Type B pancreatic cell (in vitro differentiated cells): ENCODE measurements at places on chromosomes 3 and 15. TPM values are rescaled to one million over a fixed set of nuclear protein-coding genes. Genes with fewer than 3 reads are reported as not detected.
A peak's percentile ranks its signal among the peaks of the same experiment; 100 is the strongest.

Gene WDR72
- total RNA-seq = 2.0 and 6.9 TPM in 2 replicates

Gene PARP6
- 74.6 and 97.5 TPM in 2 replicates for total RNA-seq

Gene GALNT15
- total RNA-seq = 0.17 TPM in 1 of 2 replicates, not detected in the other

Gene AGBL1
- total RNA-seq = 0.07 TPM in 1 of 2 replicates, not detected in the other

Gene CMTM8
- total RNA-seq = 9.0 and 14.4 TPM in 2 replicates

Gene GABRR3
- total RNA-seq = not detected in 2 replicates

Gene GNAT1
- 0.71 TPM in 1 of 2 replicates, not detected in the other for total RNA-seq

Gene FANCD2
- 17.7 and 38.0 TPM in 2 replicates for total RNA-seq

Gene TRH
- total RNA-seq = 0.74 and 5.3 TPM in 2 replicates

Gene MCF2L2
- total RNA-seq = 1.2 and 2.7 TPM in 2 replicates

Gene CFAP92
- 4.4 and 4.5 TPM in 2 replicates for total RNA-seq

Gene UNC45A
- total RNA-seq = 78.9 and 80.2 TPM in 2 replicates

Gene ZNF660
- total RNA-seq = 4.0 and 19.2 TPM in 2 replicates

GRCh38 chr3:23749609-23750008 lies 56.1 kb upstream of the UBE2E1 start:
- no peak for DNase-seq

- no peak for DNase-seq
Measured at GRCh38 chr3:52091586-52092270, 35.4 kb upstream of the DUSP7 start.

- DNase-seq = no peak
Measured at GRCh38 chr3:54797111-54797510, 130.7 kb downstream of the LRTM1 start.

DNA sequence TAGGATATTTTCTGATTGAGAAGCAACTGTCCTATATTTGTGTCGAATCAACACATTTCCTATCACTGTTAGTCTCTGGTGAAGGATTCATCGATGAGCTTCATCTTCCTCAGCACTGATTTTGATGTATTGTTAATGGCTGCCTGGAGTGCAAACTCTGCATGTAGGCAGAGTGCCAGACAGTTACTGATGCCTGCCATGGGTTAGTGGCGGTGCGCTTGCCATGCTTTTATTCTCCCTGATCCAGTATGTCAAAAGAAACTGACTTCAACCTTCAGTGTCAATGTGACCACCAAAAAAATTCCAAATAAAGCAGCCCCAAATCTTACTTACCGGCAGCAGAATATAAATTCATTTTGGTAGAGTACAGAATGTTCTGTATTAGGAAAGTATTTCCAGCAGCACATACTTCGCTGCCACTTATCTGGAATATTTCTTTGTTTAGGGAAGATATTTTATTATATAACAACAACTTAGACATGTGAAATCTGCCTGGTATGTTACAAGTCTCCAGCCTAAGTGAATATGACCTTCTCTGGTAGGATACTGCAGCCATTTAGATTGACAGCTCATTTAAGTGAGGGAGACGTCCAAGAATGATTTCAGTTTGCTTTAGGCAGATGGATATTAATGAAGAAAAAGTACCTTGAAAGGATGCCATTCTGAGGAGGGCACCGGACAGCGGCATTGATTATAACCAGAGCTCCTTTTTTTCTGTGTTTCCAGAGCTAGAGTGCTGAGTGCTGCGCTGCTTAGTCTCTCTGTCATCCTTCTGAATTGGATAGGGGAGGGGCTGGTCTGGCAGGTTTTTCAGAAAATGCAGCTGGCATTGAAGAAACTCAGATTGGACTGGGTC lies 59.9 kb downstream of the ARHGEF26 start:
- DNase-seq = no peak

GRCh38 chr3:189909573-189909972 lies 211.1 kb downstream of the P3H2 start:
- DNase-seq = no peak

- DNase-seq = no peak
Measured at GRCh38 chr3:188361888-188362287, 207.9 kb downstream of the LPP start.

- no peak for DNase-seq
Measured at GRCh38 chr3:37795431-37796061, 66.1 kb upstream of the CTDSPL start.

DNA sequence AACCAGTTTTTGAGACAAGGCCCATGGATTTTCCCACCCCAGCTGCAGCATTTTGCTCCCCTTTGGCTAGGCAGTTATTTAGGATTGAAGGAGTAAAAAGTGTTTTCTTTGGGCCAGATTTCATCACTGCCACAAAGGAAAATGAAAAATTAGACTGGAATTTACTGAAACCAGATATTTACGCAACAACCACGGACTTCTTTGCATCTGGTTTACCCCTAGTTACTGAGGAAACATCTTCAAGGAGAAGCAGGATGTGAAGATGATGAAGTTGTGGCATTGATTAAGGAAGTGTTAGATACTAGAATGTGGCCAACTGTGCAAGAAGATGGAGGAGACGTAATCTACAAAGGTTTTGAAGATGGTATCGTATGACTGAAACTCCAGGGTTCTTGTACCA lies 165.2 kb upstream of the MYRIP start:
- no peak for DNase-seq

- peak; percentile 81 for DNase-seq
Measured at GRCh38 chr15:40782609-40783227, 12.9 kb downstream of the C15orf62 start.

- DNase-seq = no peak
Measured at GRCh38 chr3:135213822-135214221, 418.8 kb downstream of the EPHB1 start.

DNA sequence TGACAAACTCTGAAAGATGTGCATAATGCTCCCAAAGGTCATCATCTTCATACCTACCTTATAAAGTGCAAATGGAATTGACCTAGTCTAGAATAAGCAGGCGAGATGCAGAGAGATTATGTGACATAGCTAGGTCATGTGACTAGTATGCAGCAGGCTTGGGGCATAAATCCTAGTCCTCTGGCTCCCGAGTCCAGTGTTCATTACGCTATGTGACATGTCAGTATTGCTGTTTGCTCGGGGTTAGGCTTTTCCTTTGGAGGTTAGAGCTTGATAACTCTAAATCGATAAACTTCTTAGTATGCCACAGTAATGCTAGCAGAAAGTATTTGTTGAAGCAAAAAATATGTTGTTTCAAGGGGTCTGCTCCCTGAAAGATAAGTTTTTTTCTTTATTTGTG lies 481.7 kb upstream of the TPRG1 start:
- DNase-seq = no peak

DNA sequence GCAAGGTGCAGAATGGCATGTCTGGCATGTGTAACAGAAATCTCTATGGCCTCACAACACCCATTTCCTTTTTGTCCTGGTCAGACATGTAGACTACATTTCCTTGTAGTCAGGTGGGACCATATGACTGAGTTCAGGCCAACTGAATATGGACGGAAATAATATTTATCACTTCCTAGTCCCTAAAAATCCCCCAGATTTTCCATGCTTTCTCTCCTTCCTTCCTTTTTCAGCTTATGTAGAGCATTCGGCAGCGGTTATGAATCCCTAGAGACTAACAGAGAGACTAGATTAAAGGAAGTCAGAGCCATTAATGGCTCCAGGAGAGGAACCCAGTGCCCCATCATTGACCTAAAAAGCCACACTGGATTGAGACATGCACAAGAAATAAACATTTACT lies 35.8 kb downstream of the SLC9A9 start:
- DNase-seq = no peak

DNA sequence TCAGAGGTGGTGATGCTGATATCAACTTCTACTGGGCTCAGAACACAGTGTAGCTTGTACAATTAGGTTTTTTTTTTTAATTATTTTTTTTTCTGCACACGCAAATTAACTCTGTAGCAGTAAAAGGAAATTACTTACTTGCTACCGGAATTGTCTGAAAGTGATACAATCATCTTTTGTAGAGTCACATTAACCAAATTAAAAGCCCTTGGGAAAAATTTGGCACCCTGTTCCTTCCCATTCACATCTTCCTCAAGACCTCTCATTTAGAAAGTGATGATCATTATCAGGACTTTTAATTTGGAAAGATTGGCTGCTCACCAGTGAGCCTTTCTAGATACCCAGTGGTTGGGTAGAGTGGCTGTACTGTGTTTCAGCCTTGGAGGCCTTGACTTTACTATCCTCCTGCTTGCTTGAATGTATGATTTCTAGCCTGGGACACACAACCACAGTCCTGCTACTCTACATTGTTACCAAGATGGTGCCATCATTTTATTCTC lies 158.3 kb downstream of the ECT2 start:
- no peak for DNase-seq

GRCh38 chr3:45592830-45593707 lies 1.5 kb upstream of the LIMD1 start:
- peak; percentile 92 for DNase-seq

DNA sequence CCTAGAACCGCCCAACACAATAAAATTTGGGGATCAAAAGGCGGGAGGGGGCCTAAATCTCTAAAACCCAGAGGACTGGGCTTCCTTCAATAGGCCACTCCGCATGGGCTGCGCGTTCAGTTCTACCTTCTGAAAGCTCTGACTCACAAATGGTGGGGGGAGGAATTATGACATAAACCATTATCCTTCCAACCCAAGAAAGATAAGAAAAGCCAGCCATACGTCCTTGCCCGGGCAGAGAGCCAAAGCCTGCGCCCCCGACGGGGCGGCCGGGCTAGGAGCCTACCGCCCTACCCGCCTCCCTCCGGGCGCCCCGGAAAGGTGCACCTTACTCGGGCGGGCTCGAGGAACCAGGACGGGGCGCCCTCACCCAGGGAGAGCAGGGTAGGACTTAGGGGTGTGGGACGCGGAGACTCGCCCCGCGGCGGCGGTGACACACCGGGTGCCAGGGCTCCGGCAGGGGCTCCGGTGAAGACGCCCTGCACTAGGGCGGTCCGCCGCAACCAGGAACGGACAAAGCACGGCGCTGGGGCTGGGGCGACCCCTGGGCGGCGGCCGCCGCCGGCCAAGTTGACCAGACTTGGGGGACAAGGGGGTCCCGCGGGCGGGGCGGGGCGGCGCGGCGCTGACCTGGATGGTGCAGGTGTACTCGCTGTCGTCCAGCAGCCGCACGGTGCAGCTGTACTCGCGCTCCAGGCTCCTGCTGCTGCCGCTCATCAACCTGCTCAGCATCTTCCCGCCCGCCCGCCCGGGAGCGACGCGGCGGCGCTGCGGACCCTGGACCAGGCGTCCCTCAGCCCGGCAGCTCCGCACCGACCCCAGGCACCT lies 534 bp downstream of the FRMD5 start:
- DNase-seq = peak; percentile 70

- DNase-seq = no peak
Measured at GRCh38 chr15:81254277-81254915, 57.7 kb downstream of the IL16 start.

GRCh38 chr15:78212546-78213424 lies 21.6 kb downstream of the ACSBG1 start:
- DNase-seq = no peak

- DNase-seq = no peak
Measured at GRCh38 chr15:31344823-31345605, 18.4 kb downstream of the KLF13 start.

DNA sequence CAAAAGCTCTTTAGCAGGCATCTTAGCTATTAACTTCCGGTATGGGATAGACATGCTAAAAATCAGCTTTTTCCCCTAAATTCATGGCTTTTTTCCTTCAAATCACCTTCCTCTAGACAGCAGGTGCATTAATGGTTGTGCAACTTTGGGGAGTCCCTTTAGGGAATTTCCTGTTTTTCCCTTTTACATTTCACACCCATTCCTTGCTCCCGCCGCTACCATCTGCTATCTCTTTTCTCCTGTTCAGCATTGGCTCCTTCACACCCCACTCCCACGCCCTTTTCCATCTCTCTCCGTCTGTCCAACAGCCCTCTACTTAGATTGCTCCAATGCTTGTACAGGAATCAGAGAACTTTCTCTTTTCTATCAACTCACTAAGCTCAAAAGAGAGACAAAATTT lies 43.4 kb downstream of the FEZF2 start:
- DNase-seq = no peak

DNA sequence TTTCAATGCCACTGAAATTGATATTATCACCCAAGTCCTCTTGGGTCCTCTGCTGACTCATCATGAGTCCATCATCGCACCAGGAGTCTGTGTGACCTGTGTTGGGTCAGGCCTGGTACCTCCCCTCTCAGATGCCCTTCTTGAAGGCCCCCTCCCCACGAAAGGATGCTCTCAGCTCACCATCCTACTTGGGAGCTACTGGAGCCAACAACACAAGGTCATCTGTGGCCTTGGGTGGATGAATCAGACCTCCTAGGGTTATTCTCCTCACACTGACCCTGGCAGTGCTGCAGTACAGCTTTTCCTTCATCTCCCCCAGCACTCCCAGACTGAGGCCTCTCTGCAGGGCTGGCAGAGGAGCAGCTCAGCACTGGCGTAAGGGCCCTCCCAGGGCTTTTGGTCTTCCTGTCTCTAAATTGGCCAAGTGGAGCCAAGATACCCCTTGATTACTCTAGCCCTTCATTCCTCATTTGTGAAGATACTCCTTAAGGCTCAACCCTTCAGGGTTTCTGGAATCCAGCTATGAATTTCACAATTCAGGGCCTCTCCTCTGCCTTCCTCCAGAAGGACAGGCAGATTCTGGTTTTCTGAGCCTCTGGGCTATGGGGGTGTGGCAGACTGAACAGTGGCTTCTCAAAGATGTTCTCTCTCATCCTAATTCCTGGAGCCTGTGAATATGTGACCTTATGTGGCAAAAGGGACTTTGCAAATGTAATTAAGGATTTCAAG lies 80.7 kb upstream of the GSK3B start:
- no peak for DNase-seq

- no peak for DNase-seq
Measured at GRCh38 chr15:60554494-60554893, 75.6 kb upstream of the ICE2 start.

DNA sequence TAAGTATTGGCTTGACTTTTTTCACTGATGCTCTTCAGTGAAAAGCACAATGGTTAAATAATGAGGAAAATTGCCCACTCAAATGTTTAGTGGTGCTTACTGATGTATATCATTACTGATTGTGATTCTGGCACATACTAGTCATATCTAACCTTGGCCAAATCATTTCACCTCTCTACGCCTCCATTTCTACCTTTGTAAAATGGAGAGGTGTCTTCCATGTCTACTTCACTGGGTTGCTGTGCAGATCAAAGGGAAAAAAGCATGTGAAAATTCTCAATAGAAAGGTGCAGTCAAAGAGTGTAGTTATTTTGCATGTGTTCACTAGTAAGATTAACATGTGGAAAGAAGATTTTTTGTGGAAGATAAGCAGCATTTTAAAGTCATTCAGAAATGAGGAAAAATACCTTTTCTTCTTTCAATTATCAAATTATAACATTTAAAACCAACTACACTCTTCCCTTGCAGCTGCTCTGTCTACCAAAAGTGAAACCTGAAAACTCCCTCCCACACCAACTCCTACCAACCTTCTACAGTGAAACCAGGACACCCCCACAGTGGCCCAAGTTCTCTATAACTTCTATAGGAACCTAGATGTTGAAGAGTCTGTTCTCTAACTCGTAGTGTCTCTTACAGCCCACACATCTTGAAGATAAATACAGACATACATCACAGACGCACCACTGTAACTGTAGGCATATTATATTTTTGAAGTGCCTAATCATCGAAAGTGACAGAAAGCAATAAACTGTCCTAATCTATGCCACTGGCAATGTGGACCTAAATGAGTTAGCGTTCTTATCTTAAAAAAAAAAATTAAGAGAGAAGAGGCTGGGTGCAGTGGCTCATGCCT lies 1.4 kb downstream of the CD200R1 start:
- DNase-seq = no peak

- DNase-seq = no peak
Measured at GRCh38 chr15:76994001-76994400, 925 bp upstream of the PSTPIP1 start.
